ENCODE measurements at places on chromosomes 13 and 19.

DNA sequence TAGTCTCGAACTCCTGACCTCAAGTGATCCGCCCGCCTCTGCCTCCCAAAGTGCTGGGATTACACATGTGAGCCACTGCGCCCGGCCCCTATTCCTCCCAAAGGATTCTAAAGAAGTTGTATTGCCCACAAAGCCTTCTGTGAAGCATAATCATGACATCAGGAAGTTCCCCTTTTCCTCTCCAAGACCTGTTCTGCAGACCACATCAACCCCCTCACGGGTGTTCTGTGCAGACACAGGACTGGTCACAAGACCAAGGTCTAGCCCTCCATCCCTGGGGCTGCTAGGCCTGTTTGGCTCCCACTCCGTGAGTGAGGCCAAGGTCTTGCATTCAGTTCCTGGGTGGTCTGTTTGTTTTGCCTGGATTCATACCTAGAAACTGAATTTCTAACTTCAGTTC lies 178.1 kb downstream of the FLT1 start:
- DNase-seq, result no peak

DNA sequence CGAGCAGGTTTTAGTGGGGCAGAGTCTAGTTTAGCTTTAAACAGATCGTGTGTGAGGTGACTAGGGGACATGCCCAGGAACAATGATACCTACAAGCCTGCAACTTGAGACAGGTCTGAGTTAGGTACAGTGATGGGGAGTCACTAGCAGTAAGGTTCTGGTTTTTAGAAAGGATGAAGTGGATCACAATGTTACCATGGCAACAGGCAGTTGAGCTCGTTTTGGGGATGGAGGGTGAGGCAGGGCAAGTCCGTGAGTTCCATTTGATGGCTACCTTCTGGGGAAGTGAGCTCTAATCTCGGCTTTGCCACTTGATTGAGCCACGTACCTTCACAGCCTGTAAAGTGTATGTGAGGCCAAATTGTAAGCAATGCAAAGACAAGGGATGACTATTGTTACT lies 76.0 kb upstream of the GTF3A start:
- DNase-seq, result no peak

- DNase-seq, result no peak
These were observed 4.6 kb downstream of the KLF12 start for GRCh38 chr13:74129500-74130191.

DNA sequence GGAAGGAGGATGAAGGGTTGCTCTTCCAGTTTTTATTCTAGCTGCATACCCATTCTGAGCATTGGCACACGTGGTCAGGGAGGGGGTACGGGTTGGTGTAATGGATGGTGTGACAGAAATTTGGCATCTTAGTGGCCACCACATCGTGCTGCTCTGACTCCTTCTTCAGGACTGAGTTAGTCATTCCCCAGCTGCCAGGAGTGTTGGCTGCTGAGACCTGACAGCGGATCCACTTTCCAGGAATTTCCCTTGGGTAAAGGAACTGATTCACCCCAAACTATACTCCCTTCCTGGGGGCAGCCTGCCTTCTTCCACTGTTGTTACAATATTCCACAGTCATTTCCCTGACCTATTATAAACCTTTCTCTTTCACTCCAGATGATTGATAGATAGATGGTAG lies 595.5 kb upstream of the KLHL1 start:
- no peak for DNase-seq

- DNase-seq, result no peak
These were observed 1161.3 kb downstream of the SLITRK1 start for GRCh38 chr13:82720986-82721385.

GRCh38 chr13:29791508-29791907 lies 58.9 kb downstream of the UBL3 start:
- DNase-seq, result no peak

DNA sequence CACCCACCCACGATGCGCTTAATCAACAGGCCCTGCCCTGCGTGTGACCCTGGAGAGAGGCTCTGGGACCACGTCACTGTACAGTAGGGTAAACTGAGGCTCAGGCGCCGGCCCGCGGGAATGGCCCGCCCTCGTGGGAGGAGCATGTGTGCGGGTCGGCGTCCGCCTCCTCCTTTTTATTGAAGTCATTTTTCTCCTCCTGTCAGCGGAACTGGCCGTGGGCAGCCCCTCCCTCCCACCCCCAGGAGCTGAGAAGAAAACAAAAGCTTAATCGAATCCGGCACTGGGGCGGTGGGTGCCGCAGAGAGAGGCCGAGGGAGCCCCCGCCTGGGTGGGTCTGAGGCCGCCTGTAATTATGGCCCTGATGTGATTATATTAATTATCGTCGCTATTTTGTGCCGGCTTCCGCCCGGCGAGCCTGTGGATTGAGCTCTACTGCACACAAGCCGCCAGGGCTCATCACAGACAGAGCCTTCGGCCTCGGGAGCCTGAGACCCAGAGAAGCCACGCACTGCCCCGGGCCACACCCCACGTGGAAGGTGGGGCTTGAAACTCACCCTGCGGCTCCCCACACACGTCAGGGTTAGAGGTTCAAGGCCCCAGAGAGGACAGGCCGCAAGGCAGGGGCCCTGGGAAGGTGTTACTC lies 7.0 kb downstream of the C2CD4C start:
- no peak for DNase-seq

GRCh38 chr13:75875450-75875849 lies 239.3 kb downstream of the LMO7 start:
- no peak for DNase-seq

- no peak for DNase-seq
These were observed 41.5 kb upstream of the C13orf46 start for GRCh38 chr13:114015111-114015968.

GRCh38 chr13:50309882-50310594 lies 294.8 kb downstream of the KCNRG start:
- DNase-seq, result no peak

Measured in T-helper 9 cell (primary cell).